ENCODE measurements at places on chromosomes 6 and 20. TPM values are rescaled to one million over a fixed set of nuclear protein-coding genes. Genes with fewer than 3 reads are reported as not detected.

DNA sequence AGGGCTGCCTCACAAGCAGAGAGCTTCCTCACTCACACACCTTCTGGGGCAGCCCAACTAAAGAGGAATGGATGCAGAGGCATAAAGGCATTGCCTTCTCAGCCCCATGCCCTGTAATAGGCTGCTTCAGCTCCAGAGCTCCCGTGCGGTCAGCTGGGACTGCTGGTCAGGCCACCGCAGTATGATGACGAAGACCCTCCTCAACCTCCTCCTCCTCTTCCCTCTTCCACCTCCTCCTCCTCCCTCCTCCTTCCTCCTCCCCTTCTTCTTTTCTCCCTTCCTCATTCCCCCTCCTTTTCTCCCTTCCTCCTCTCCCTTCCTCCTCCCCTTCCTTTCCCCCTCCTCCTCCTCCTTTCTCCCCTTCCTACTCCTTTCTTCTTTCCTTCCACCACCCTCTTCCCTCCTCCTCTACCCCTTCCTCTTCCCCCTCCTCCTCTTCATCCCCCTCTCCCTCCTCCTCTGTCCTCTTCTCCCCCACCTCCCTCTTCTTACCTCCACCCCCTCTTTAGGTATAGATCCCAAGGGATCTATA, 465.3 kb upstream of the CDH4 start:
- no peak for DNase-seq

DNA sequence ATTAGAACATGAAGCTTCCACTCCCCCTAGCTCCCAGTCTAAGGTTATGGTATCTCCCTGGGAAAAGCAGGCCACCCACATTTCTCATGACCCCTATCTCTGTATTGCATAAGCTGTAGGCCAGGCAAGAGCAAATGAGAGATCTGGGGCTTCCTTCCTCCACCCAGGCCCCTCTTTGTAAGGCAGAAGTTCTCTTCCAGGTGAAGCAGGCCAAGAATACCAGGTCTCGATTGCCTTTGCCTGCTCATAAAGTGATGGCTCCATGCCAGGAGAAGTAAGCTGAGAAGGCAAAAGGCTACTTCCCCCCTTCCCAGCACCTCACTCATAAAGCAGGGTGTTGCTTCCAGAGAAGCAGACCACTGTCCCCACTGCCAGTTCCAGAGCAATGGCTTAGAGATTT, 144.1 kb upstream of the KCNK16 start:
- no peak for DNase-seq

- no peak for DNase-seq
These were observed 95.0 kb upstream of the FAM184A start for GRCh38 chr6:119173249-119174084.

DNA sequence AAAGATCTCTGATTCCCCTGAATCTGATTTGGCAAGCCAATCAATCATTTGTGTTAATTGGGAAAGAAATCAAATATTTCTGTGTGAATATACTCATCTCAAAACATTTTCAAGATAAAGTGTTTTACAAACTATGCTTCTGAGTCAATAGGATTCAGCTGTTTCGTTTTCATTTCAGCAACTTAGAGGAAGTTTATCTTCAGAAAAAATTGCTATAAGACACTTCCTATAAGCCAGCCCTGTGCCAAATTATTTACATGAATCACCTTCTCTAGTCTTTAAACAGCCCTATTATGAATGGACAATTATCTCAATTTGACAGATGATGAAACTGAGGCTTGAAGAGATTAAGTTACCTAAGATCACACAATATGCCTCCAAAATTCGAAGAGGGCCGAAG, 10.9 kb downstream of the DEFB129 start:
- DNase-seq, result no peak

DNA sequence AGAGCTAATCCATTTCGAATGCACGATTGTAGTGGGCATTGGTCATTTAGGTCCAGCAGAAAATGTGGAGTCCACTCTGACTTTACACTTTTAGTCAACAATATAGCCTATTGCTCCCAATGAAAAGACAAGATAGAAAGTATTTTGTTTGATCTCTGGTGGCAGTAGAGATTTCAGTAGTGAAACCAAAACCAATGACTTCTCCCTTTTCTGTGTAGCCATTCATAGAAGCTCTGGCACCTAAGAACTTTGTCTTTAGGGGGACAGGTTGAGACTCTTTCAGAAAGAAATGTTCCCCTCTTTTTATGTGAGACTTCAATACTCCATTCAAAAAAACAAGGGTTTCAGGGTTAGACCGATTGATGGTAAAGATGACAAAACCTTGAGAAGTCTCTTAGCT, 510.8 kb upstream of the POU3F2 start:
- DNase-seq, result no peak

- DNase-seq, result no peak
These were observed 83.5 kb downstream of the SNX5 start for GRCh38 chr20:17885076-17885475.

DNA sequence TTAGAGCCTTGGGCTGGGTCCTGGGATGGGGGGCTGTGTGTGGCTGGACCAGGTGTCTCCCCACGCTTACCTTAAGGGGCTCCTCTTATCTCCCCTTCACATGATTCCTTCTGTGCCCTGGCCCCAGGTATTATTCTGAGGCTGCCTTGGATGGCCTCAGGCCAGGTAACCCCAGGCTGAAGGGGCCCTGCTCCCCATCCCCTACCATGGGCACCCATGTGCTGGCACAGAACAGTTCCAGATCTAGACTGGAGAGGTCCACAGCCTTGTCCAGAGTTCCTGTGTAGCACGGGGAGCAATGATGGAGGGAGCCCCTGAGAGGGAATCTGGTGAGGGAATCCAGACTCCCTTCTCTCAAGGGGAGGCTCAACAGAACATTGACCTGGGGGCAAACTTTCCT, 32.1 kb downstream of the MOCS1 start:
- DNase-seq, result no peak

The EFCAB8 gene
- total RNA-seq, result 0.20 TPM

The GPX5 gene
- not detected for total RNA-seq

The ELOVL4 gene
- total RNA-seq, result 15.1 TPM

DNA sequence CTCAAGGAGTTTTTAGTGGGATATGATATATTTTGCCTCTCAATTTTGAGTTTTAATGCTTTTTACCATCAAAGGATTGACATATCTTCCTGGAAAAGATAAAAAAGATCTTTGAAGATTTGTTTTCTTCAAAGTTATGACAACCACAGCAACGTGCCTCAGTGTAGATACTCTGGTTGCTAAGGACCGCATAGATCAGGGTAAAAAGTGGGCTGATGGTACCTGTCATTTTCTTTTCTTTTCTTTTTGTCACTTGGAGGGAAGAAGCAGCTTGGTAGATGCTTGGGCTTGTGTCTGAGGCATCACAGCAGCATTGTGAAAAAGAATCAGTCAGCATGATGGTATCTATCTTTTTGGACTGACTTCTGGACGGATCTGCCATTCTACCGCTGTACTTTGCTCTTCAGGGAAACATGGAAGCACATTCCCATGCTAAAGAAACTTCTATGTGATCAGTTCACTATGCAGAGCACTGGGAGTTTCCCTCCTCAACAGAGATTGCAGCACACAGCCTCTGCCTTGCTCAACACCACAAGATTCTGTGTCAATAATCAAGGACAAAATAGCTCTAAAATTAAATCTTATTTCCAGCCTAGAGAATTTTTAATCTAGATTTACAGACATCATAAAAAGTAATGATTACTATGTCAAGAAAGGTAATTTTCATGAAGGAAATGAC, 54.8 kb upstream of the SGK1 start:
- no peak for DNase-seq

DNA sequence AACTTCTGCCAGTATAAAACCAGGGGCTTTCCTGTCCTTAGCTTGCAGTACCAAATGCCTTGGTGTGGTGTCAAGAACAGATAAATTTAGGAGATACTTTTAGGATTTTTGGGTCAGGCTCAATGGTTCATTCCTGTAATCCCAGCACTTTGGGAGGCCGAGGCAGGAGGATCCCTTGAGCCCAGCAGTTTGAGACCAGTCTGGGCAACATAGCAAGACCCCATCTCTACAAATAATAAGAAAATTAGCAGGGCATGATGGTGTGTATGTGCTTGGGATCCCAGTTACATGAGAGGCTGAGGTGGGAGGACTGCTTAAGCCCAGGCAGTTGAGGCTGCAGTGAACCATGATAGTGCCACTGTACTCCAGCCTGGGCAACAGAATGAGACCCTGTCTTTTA, 3.2 kb upstream of the ZBTB12 start:
- DNase-seq, result no peak

The ZKSCAN3 gene
- 9.2 TPM for total RNA-seq

The SLC2A10 gene
- 9.7 TPM for total RNA-seq

The FAM209B gene
- total RNA-seq, result 0.82 TPM

- DNase-seq, result no peak
These were observed 3.9 kb upstream of the TIAM2 start for GRCh38 chr6:154991207-154991606.

- DNase-seq, result no peak
These were observed 100.0 kb downstream of the RAMACL start for GRCh38 chr6:166486536-166486880.

The RAB32 gene
- total RNA-seq, result 6.8 TPM

DNA sequence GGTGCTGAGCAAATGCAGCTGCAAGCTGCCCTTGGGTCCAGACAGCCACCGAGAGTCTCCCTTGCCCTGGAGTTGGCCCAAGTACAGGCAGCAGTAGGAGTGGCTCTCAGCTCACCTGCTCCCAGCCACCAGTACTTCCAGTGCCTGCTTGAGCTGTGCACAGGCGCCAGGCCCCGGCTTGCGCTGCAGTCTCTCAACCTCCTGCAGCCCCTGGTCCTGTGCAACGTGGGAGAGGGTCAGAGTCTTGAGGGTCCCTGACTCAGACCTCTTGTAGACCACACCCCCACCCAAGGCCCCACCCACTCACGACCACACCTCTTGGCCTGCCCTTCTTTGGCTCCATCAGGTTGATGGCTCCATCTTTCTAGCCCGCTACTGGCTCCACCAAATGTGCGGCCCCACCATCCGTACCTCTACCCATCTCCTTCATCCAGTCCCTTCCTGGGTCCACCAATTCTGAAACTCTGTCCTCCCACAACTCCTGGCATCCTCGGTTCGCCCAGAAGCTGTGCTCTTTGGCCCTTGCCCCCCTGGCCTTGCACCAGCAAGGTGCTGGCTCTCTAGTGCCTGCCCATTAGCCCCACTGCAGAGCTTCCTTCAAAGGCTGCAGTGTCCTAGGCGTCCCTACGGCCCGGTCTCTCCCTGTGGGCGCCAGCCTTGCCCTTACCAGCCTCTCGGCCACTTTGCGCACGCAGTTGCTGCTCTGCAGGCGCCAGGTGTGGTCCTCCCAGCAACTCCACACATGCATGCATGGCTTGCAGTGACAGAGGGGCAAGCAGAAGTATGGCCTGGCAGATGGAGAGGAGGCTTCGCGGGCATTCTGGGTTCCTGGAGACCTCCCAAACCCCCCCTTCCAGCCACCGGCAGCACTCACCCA, 16.5 kb upstream of the SPAG4 start:
- no peak for DNase-seq

DNA sequence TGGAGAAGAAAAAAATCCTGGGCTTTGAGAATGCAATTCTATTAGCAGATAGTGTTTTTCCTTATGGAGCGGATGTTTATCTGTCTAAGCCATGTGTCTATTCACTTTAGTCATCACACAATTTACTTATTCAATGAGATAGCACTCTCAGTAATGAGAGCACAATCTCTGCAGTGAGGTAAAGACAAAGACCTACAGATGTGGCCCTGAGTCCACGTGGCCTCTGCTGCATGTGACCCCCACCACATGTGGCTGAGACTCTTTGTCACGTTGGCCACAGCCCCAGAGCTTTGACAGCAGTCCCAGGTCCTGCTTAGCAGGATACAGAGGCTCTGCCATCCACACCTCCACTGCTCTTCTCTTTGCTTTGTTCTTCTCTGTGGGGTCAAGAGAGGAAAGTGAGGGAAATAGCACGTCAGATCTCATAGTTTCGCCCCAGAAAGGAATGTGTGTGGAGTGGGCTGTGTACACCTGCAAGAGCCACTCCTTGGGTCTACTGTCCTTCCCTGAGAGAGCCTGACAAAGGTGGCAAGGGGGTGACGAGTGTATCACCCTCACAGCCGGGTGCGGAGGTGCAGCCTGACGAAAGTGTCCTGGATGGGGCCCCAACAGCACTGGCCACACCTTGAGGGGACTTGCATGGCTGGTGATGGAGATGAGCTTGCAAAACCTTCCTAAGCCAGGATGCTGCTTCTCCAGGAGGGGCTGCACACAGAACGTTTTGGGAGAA, 40.7 kb downstream of the ZNF831 start:
- DNase-seq, result no peak

The LYRM4 gene
- total RNA-seq, result 61.3 TPM

- DNase-seq, result no peak
These were observed 41.2 kb upstream of the SLC35D3 start for GRCh38 chr6:136880748-136881460.

GRCh38 chr20:41587956-41588355, 30.2 kb downstream of the CHD6 start:
- no peak for DNase-seq

- no peak for DNase-seq
These were observed 42.9 kb downstream of the TMEM244 start for GRCh38 chr6:129818251-129818650.

- no peak for DNase-seq
These were observed 82.3 kb downstream of the EPHA7 start for GRCh38 chr6:93337014-93337413.

DNA sequence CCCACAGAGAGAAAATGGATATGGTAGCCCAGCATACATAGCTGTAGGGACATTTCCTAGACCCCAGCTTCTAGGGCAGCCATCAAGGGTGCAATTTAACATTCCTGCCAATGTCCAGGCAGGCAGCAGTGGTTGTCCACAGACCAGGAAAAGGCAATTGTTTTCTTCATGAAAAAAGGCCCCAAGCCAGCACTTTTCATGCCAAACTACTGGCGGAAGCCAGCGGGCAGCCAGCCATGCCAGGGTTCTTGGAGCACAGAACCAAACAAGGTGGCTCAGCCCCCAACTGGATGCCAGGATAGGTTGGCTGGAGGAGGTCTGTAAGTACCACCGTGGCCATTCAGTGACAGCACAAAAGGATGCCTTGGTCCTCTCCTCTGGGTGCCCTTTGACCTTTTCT, 94.6 kb downstream of the BANF2 start:
- no peak for DNase-seq

DNA sequence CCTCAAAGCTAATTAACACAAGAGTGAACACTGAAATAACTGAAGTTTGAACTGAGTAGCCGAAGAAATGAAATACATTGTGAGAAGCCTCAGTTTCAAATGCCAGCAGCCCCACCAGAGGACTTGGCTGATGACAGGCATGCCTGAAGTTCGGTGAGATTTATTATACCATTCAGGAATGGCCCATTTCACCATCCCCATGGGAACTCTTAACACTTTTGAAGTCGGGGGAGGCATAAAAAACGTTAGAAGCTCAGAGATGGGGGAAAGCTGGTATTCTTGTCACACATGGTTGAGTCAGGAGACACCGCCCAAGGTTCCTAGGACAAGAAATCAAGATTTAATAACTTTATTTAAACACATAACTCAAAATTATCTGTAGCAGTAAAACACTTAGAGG, 17.6 kb upstream of the SLC22A3 start:
- no peak for DNase-seq

GRCh38 chr6:27669295-27669623, 196.4 kb upstream of the ZNF184 start:
- no peak for DNase-seq

The ZNF311 gene
- 4.2 TPM for total RNA-seq

GRCh38 chr6:134422426-134423231, 104.7 kb upstream of the SGK1 start:
- DNase-seq, result no peak

The BEND3 gene
- total RNA-seq, result 38.8 TPM
